Stimulated activated CD8-positive, alpha-beta memory T cell treated with anti-CD3 and anti-CD28 coated beads, Interleukin-2, amount 100 ng/mL, for 1 hour (primary cell): ENCODE measurements at places on chromosomes 3 and 15.

DNA sequence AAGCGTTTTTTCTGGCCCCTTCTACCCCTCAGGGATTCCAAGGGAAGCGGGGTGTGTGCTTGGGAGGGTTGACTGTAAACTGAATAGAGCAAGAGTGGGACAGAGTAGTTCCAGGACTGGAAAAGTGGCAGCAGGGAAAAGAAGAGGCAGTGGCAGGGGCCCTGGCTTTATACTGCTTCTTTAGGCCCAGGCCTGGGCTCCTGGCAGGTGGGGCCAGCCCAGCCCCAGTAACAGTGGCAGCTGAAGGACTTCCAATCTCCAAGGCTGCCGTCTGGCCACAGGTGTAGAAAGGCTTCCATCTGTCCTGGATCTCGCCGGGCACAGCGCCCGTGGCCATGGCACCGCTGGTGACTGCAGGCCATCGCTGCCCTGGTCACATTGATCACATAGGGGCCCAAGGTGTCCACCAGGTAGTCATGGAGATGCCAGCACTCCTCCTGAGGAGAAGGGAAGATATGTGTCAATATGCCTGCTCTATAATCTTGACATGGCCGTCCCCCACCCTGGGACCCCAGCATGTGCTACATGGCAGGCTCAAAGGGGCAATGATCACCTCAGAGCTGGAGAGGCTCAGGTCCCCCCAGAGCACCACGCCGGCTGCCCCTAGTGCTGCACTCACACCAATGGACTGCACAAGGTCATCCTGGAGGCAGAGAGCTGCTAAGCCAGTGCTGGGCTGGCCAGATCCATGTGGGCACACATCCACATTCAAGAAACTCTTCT lies 1.0 kb upstream of the IFRD2 start:
- no peak for DNase-seq

DNA sequence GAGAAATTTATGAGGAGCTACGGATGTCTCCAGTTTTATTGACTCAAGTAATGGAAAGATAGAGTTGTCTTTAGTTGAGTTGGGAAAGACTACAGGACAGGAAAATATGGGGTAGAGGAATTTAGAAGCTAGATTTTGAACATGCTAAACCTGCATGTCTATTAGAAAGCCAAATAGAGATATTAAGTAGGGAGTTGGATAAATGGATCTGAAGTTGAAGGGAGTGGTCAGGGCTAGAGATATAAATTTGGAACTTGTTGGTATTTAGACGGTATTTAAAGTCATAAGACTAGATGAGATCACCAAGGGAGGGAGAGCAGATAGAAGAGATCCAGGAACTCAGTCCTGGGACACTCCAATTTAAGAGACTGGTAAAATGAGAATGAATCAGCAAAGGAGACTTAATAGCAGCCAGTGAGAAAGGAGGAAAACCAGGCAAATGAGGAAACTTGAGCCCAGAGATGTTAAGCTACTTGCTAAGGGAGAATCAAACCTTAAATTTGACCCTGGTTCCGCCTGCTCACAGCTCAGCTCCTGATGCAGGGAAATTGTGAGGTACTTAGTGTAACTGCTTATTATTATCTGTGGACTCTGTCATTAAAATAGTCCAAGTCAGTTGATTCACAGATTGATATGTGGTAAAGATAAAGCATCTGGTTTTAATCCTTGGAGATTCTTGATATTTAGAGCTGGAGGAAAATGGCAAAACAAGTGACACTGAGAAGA lies 35.8 kb downstream of the ABI3BP start:
- DNase-seq, result no peak

GRCh38 chr15:58517682-58518525 lies 86.1 kb downstream of the LIPC start:
- no peak for DNase-seq

- DNase-seq, result no peak
These were observed 10.7 kb upstream of the CAMK1 start for GRCh38 chr3:9780458-9780812.

DNA sequence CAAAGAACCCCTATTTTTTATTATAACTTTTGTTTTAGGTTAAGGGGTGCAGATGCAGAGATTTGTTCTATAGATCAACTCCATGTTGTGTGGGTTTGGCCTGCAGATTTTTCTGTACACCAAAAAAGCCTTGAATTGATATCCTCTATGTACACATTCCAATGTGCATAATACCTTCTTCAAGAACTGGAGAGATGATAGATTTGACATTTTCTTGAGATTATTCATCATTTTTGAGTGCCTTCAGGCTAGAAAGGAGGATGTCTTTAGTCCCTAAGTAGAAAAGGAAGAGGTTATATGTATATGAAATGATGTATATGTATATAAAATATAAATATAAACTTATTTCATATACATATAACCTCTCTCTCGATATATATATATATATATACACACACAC lies 1190.0 kb upstream of the ALCAM start:
- DNase-seq, result no peak

- no peak for DNase-seq
These were observed 1.7 kb upstream of the LMLN start for GRCh38 chr3:197958346-197958745.

GRCh38 chr15:61644550-61644949 lies 415.4 kb upstream of the RORA start:
- no peak for DNase-seq

DNA sequence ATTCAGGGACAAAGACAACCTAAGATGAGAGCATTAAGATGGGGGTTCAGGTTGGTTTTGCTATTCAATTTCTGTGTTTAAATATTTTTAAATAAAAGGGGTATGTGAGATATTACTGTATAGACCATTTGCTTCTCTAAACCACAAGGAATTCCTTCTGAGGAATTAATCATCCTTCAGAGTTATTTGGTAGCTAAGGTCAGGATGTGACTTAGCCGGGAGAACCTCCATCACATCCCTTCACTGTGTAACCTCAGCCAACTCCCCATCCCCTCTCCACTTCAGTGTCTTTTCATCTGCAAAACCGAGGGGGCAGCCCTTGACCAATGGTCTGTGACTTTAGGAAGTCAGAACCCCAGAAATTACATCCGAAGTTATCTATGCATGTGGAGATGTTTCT lies 48.7 kb upstream of the SKOR1 start:
- no peak for DNase-seq

DNA sequence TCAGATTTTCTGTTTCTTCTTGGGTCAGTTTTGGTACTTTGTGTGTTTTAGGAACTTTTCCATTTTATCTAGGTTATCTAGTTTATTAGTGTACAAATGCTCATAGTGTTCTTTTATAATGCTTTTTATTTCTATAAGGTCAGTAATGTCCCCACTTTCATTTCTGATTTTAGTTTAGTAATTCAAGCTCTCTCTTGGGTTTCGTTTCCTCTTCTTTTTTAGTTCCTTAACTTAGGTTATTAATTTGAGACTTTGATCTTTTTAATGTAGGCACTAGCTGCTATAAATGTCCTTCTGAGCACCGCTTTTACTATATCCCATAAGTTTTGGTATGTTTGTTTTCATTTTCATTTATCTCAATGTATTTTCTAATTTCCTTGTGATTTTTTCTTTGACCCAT lies 27.0 kb upstream of the CD200R1L start:
- DNase-seq, result no peak

DNA sequence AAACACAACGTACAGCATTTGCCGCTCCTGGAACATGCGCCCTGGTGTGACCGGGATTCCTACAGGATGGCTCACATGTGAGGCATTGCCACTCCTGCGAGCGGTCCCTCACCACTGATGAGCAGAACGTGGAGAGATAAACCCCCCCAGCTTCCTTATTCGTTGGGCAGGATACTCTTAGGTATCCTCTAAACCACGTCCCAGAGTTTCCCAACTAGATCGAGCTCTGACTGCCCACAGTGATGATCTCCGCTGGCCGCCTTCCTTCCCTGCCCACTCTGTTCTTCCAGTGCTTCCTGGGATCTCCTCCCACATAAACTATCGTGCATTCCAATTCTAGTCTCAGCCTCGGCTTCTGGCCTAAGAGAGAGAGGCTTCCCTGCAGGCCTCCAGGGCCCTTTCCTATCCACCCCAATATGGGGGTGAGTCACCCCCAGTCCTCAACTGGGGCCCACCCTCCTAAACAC lies 91.8 kb downstream of the TOP2B start:
- no peak for DNase-seq

- no peak for DNase-seq
These were observed 6.7 kb downstream of the SPPL2A start for GRCh38 chr15:50758712-50759205.

GRCh38 chr3:151916781-151917180 lies 43.3 kb downstream of the SUCNR1 start:
- no peak for DNase-seq

GRCh38 chr3:86658876-86659275 lies 332.1 kb downstream of the VGLL3 start:
- DNase-seq, result no peak

GRCh38 chr15:94107652-94108051 lies 123.7 kb upstream of the MCTP2 start:
- DNase-seq, result no peak

DNA sequence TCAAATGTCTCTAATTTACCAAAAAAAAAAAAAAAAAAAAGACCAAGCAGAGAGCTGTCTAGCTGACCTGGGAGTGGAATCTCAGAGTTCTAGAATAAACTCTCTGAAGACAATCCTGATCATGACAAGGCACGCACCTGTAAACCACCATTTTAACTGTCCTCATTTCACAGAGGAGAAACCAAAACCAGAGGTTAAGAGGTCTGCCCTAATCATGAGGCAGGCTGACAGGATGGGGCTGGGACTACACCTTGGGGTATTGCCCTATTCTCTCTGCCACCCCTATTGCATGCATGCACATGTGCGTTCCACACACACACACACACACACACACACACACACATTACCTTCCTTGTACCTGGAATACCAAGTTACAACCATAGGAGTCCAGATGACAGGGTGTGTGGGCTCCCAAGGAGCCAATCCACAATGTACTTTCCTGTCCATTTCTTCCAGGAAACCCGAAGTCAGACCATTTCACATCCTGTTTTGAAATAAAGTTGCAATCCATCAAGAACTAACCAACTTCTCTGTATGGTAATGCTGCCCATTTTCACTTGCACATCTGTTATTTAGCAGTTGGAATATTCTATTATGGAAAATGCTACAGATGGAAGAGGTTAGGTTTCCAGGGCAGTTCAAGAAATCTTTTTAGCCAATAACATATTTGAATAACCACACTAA lies 34.6 kb downstream of the HSPBAP1 start:
- DNase-seq, result no peak

DNA sequence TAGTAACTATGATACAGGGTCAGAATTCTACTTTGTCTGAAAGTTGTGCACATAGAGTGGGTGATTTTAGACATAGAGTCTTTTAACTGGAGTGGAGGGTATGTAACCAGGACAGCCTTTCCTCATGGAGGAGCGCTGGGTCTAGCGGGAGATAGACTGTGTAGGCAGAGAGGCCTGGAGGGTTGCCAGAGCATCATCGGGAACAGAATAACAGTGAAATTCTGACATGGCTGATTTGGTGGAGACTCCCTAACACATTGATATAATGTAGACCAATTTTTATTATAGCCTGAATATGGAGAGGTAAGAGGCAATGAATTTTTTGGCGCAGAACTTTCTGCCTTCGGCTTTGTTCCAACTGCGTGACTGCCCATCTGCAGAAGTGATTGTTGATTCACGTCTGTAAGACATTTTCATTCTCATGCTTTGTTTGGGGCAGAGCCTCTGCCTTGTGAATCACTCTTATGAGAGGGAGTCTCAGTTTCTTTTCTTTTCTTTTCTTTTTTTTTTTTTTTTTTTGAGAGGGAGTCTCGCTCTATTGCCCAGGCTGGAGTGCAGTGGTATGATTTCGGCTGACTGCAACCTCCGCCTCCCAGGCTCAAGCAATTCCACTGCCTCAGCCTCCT lies 16.0 kb downstream of the LPP start:
- no peak for DNase-seq

GRCh38 chr3:46276497-46277099 lies 34.3 kb downstream of the CCR3 start:
- DNase-seq, result peak; percentile 61

GRCh38 chr3:185411133-185411532 lies 48.2 kb downstream of the MAP3K13 start:
- DNase-seq, result no peak

DNA sequence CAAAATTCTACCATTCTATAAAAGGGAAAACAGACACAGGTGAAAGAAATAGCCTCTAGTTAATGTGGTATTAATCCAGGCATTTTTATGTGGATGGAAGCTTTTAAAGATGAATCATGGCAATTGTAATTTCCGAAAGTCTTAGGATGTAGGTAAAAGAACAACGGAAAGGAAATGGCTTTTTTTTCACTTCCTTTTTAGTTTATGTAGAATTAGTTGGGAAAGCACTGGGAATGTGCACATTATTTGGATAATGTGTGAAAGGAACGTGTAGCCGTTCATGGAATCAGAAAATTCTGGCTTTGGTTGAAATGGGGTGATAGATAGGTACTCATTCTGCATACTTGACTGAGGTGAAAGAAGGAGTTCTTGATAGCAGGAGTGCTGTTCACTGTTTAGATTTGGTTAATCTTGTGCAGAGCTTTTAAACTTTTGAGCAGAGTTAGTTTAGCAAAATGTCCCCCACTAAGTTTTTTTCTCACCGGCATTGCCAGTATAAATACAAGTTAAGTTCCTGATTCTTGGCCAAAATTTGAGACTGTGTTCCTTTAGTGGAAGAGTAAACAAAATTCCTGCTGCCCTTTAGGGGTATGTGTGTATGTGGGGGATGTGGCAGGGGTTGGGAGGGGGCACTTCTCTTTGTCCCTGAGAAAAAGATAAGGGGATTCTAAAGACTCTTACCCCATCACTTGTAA lies 20.2 kb upstream of the UTS2B start:
- DNase-seq, result no peak

DNA sequence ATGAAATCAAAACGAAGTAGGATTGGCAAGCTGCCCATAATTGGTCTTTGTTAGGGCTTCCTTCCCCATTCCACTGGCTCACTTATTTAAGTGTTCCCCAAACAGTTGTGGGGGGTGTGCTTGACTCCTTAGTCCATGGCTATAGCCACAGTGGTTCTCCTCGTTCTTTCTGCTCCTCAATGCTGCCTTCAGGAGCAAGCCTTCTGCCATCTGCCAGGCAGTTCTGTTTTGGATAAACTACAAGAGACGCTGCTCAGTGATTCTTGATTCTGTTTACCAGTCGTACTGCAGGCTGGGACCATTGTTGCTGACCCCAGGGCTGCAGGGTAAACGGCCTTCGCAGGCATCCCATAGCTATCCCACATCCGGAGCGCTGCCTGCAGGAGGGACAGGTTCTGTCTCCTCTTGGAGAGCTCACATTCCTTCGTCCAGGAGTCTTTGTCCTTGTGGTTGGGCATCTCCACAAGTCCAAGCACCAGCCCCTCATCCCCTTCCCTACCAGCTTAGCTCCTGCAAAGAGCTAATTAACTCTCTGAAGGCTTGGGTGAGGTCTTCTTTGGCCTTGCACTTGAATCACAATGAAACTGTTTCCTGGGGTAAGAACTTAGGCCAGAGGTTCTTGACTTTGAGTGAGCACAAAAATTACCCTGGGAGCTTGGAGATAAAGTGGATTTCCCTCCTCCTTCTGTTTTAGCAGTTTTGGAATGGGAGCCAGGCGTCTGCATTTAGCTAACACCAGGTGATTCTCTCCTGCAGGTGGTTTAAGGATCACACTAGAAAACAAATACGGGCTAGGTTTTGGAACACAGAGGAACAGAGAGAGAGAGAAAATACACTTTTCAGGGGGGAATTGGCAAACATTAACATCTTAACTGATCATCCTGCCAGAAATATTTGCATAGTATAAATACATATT lies 114.9 kb downstream of the SV2B start:
- DNase-seq, result no peak

- DNase-seq, result no peak
These were observed 231.0 kb upstream of the RASGRP1 start for GRCh38 chr15:38795471-38796245.
